ENCODE measurements at places on chromosomes 7 and 10.
A peak's percentile ranks its signal among the peaks of the same experiment; 100 is the strongest.

DNA sequence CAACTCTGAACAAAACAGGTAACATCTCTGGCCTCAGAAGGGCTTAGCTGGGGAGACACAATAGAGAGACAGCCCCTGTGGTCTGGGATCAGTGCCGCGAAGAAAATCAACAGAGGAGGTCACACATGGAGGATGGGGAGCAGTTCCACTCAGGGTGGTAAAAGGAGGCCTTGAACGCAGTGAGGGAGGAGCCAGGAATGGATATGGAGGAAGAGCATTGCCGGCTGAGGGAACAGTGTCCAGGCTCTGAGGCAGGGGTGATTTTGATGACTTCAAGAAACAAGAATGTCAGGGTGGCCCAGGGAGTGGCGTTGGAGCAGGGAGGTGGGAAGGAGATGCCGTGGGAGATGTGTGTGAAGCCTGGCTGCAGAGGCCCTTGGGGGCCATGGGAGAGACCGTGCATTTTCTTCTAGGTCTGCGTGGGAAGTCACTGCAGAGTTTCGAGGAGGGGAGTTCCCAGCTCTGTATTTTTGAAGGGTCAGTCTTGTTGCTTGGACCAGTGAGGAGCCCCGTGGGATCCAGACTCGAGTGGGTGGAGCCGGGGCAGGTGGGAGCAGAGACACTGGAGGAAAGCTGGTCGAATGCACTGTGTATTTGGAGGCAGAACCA lies 35.7 kb upstream of the SH2D4B start:
- no peak for DNase-seq

GRCh38 chr7:120273476-120273975 lies 551 bp downstream of the KCND2 start:
- peak; percentile 42 for DNase-seq

GRCh38 chr10:131838966-131839742 lies 61.7 kb upstream of the PPP2R2D start:
- no peak for DNase-seq

DNA sequence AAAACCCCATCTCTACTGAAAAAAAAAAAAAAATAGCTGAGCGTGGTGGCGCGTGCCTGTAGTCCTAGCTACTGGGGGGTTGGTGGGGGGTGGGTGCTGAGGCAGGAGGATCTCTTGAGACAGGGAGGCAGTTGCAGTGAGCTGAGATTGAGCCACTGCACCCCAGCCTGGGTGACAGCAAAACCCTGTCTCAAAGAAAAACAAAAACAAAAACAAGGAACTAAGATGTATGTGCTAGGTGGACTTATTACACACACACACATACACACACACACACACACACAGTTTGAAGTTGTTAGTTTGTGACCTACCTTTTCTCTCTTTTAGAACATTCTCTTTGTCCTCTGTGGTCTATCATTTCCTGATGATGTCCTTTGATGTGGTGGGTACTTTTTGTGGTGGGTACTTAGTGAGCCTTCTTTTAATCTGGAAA lies 53.5 kb downstream of the EXOC6 start:
- no peak for DNase-seq

DNA sequence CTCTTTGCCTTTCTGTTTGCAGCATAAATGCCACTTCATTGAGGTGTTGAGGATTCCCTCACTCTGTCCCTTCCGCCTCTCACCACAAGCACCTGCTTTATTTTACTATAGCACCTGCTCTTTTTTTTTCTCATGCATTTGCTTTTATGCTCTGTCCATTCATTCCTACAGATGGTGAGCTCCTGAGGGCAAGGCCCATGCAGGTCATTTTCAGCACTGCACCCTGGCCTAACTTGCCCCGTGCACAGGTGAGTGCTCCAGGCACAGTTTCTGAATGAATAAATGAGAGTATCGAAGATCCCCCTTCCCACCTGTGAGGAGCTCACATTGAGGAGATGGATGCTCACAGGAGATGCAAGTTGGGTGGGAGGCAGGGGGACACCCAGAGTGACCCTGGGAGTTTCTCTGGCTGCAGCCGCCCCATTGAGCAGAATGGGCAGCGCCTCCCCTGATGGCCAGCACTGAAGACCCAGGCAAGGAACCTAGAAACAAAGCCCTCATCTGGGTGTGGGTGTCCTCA lies 1.2 kb upstream of the AKR1E2 start:
- DNase-seq = no peak

DNA sequence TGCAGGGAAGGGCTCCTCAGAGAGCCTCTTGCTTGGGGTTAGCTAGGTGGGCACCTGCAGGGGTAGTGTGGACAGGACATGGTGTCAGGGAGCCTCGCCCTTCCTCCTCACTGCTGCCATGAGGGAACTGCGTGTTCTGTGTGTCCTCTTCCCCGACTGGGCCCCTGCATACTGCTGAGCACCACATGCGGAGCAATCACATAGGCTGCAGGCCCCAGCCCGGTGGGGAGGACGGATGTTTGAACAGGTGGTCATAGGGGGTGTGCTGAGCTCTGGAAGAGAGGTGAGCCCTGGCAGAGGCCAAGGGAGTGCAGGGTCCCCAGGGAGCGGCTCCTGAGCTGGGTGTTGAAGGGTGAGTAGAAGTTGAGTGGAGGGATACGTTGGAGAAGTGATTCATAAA lies 48.3 kb upstream of the ZMIZ2 start:
- DNase-seq = no peak

- no peak for DNase-seq
These were observed 6.8 kb downstream of the FAM131B start for GRCh38 chr7:143355450-143356385.

DNA sequence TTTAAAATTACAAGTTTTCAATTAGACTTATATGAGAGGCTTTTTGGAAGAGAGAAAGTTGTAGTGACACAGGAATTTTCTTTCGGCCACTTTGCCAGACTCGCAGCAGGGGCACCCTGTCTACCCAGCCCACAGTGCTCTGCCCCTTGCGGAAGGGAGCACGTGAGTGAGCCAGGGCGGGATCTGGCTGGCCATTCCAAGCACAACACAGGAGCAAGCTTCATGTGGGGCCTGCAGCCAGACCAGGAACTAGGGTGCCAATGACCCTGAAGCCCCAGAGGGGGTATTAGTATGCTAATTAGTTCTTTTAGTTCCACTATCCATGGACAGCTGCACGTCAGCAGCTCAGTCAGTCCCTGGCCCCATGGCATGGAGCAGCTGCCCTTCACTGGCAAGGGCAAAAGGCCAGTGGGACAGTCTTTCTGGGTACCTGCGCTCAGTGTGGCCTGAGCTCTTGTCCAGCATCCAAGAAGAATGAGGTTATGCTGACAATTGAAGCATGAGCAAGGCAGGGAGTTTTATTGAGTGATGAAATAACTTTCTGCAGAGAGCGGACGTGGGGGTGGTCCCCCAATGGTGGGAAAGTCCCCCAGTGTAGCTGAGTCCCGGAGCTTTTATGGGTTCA lies 251.1 kb upstream of the CSTF2T start:
- no peak for DNase-seq

DNA sequence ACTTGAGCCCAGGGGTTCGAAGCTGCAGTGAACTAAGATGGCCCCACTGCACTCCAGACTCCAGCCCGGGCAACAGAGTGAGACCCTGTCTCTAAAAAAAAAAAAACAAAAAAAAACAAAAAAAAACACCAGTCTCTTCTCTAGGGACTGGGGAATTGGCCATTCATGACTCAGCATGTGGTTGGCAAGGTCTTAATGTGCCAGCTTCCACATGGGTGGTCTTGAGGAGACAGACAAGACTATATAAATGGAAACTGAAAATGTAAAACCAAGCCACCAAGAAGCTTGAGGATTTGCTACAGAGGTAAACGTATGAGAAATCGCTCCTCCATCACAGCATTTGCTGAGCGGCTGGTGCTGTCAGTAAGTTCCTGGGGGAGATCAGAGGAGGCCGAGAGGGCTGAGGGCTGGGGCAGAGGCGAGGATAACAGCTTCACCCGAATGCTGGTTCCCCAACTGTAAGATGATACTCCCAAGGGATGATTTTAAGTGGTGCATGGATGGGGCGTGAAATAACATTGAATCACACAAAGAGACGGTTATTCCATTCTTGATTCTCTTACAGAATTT lies 128.7 kb downstream of the C10orf105 start:
- no peak for DNase-seq

- no peak for DNase-seq
These were observed 31.2 kb downstream of the OSBPL3 start for GRCh38 chr7:24948739-24949138.

DNA sequence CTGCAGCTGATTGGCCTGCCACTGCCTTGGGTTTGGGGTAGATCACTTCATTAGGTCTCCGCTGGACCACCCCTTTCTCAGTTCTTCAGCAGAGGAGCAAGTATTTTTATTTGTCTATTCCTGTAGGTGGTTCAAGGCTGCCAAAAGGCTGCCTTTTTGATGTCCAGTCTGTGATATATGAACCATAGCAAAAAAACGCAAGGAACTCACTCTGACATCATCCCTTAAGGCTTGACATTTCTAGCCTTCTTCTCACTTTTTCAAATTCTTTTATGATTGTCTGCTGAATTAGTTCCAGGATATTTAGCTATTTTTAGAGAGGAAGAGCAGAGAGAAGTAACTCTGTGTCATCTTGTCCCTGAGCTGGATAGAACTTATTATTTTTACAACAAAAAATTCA lies 269.2 kb downstream of the BAMBI start:
- DNase-seq = no peak

GRCh38 chr7:22672846-22673680 lies 53.9 kb upstream of the IL6 start:
- DNase-seq = no peak

GRCh38 chr10:126021833-126022500 lies 125.6 kb downstream of the FANK1 start:
- no peak for DNase-seq

DNA sequence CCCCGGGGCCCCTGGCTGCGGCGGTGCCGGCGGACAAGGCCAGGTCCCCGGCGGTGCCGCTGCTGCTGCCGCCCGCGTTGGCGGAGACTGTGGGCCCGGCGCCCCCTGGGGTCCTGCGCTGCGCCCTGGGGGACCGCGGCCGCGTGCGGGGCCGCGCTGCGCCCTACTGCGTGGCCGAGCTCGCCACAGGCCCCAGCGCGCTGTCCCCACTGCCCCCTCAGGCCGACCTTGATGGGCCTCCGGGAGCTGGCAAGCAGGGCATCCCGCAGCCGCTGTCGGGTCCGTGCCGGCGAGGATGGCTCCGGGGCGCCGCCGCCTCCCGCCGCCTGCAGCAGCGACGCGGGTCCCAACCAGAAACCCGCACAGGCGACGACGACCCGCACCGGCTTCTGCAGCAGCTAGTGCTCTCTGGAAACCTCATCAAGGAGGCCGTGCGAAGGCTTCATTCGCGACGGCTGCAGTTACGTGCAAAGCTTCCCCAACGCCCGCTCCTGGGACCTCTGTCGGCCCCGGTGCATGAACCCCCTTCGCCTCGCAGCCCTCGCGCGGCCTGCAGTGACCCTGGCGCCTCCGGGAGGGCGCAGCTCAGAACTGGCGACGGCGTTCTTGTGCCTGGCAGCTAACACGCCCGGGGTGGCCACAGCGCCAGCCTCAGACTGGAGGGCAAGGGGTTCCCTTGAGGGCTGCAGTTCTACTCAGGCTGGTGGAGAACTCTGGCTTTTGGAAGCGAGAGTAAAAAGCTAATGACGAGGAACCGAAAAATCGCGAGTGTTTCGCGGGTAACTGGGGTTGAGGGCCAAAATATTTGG lies 804 bp downstream of the FRAT1 start:
- DNase-seq = no peak

DNA sequence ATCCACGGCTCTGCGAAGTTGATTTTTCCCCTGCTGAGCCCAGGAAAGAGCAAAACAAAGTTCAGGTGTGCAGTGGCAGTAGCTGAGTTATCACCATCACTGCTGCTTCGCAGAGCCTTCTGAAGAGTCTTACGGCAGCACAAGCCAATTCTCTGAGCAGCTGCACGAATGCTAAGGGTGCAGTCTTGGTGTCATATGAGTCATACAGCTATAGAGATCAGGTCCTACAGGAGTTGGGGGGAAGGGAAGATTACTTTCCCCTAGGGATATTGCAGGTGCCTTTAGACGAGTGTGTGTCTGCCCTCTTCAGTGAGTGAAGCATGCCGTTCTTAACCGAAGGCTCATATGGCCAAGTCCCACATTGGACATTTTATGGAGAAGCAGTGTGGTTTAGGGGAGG lies 227.8 kb downstream of the CELF2 start:
- DNase-seq = no peak

DNA sequence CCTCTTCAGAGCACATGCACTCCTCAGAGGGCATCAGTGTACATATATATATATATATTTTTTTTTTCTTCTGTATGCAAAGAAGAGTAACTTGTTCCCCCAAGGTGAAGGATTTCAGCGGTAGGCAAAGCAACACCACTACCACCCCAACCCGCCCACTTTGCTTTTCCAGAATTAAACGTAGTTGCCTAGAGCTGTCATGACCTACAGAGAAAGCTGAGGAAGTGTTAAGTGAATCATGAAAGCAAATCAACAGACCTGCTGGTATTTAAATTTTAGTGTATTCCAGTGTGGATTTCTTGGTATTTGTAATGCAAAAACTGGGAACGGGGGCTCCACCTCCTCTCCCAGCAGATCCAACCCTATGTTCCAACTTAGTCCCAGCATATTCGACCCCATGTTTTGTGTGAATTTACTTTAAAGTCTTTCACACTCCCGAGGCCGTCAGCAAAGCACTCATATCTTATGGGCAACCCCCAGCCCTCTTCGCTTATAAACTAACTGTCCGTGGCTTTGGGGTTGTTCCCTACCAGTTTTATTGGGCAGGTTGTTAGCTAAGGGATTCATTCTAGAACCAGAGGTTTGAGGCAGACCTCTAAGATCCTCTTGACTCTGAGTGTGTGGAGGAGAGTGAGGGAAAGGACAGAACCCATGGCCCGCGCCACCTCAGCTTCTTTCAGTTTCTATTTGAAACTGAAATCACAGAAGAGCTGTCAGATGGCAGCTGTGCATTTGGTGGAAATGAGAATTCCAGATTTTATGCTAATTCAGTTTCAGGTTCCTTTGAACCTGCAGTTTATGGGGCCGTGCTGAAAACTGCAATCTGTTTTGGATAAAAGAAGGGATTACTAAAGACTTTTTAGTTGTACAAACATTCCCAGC lies 450.2 kb upstream of the GALNT17 start:
- DNase-seq = no peak

DNA sequence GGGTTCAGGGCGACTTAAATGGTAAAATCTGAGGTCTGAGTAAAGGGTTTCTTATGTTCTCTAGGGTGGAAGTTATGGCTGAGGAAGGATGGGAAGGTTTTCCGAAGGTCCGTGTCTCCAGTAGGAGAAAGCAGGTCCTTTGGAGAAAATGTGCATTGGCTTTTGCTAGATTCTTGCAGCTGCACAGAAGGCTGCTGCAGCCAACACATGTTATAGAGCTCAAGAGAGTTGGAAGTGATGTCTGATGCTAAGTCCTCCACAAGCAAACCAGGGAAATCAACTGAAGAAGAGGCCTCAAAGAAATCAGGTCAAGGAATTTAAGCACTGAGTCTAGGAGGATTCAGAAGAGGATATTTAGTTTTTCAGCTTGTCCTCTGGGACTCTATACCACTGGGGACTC lies 404.6 kb downstream of the LRMDA start:
- DNase-seq = no peak

GRCh38 chr7:4225881-4226523 lies 456.1 kb upstream of the FOXK1 start:
- DNase-seq = no peak

- no peak for DNase-seq
These were observed 572.4 kb upstream of the LRRTM3 start for GRCh38 chr10:66353422-66353821.

All from NCI-H2227 treated with DMSO at 0.1 percent for 48 hours (cell line).